Stimulated activated CD8-positive, alpha-beta memory T cell treated with anti-CD3 and anti-CD28 coated beads, Interleukin-2, amount 100 ng/mL, for 48 hours (primary cell): ENCODE measurements at places on chromosomes 2 and 18.

DNA sequence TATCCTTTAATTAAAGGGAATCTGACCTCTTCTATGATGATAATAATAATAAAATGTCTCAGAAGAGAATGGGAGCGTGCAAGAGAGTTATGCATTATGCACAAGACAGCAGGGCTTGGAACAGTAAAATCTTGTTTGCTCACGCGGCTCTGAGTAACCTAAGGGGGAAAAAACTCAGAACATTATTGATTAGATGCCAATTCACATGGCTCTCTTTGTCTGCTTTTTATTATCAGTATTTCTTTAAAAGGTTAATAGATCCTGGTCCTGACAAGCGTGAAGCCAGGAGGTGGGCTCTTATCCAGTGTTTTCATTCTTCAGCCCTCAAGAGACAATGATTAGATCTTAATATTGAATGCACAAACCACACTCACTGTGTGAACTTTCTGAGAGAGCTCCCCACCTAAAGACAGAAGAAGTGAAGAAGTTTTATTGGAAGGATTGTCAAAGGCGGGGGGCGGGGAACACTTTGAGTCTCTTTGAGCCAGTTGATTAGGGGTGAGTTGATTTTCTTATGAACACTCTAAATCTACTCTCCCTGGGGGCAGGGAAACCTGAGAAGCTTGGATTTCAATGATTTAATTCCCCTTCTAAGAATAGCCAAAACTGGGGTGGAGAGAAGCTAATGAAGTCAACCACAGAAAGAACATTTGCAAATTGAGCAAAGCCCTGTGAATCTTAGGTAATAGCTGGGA, 127.5 kb upstream of the CTAGE1 start:
- DNase-seq = no peak

DNA sequence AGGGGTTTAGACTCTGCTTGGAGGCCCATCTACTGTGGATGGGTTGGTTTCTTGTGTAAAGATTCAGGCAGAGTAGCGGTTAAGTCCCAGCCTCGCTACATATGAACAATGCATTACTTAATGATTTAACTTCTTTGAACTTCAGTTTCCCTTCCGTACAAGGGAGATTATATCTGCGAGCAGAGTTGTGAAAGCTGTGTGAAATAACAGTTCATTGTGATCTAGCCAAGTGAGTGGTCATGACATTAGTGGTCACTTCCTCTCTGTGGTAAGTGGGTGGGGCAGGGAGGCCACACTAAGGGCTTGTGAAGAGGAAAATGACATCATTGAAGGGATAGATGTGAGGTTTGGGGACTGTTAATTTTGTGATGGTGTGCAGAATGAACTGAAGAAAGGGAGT, 14.1 kb upstream of the MEX3C start:
- peak; percentile 45 for DNase-seq

DNA sequence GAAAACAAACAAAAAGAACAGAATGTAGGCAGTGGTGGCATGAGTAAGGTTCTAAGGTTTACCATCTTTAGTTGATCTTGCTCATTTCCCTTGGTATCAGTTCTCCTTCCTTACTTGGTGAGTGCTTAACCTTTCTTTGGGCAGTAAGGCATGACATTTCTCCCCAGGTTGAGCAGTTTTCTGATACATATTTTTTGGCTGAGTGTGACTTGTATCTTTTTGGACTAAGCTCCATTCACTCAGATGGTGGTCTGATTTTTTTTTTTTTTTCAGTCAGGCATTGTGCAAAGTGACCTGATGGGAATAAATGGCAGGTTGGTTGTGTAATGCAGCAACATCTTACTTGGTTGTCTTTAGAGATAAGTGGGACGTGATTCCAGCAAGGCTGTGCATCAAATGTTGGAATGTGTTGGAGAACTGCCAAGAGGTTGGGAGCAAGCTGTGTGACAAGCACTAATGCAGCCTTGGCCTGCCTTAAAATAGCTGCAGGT, 15.1 kb downstream of the SPTBN1 start:
- DNase-seq = no peak

DNA sequence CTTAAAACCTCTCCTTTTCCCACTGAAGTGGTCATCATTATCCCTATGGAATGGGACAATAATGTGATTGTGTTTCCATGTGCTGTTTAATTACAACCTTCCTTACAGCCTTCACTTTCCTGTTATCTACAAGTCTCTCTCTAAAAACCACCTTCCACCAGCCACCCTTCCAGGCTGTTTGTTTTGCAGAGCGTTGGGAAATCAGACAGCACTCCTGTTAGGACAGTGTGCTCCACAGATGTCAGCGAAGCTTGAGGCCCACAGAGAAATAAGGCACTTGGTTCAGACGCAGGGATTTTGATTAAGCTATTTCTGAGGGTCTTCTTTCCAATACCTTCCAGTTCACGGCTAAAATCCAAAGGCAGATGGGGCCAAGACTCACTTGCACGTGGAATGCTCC, 32.3 kb upstream of the ASPRV1 start:
- no peak for DNase-seq

DNA sequence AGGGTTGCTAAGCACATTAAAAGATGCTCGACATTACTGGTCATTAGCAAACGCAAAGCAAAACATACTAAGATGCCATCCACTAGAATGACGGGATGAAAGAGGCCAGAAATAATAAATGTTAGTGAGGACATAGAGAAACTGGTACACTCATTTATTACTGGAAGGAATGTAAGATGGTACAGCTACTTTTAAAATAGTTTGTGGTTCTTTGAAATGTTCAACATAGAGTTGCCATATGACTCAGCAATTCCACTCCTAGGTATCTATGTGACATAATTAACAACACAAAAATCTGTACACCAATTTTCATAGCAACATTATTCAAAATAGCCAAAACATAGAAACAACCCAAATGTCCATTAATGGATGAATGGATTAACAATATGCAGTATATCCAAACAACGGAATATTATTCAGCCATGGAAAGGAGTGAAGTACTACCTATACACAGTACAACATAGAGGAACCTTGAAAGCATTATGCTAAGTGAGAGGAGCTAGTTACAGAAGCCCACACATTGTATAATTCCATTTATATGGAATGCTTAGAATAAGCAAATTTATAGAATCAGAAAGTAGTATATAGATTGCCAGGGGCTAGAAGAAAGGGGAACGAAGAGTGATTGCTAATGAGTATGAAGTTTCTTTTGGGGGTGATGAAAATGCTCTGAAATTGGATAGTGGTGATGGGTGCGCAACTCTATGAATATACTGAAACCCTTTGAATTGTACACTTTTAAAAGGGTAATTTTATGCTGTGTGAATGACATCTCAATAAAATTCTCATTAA, 61.9 kb upstream of the IL1R1 start:
- DNase-seq = no peak

DNA sequence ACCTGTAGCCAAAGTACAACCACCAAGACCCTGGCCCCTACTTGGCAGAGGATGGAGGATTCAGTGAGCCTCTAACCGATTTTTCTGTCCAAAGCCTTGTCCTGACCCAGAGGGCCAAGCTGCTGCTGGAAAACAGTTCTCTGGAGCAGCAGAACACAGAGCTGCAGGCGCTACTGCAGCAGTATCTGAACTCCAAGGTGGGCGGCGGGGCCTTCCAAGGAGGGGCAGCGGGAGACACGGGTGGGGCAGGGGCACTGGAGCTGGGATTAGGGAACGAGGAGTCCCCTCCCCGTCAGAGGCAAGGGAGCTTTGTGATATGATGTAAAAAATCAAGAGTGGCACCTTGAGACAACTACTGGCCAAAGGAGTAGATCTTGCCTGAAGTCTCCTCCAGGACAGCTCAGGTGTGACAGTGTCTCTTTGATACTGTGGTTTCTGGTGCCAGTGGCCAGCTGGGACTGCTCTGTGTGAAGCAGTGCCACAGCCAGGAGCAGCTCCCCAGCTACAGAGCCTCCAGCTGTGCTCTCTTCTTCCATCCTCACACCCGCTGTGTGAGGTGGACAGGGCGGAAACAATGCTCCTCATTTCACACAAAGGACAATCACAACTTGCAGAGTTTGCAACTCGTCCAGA, 22.8 kb downstream of the OTOF start:
- DNase-seq = no peak

GRCh38 chr2:60548845-60549237, 4.6 kb downstream of the BCL11A start:
- no peak for DNase-seq

GRCh38 chr2:392926-393280, 105.0 kb upstream of the ALKAL2 start:
- DNase-seq = no peak

DNA sequence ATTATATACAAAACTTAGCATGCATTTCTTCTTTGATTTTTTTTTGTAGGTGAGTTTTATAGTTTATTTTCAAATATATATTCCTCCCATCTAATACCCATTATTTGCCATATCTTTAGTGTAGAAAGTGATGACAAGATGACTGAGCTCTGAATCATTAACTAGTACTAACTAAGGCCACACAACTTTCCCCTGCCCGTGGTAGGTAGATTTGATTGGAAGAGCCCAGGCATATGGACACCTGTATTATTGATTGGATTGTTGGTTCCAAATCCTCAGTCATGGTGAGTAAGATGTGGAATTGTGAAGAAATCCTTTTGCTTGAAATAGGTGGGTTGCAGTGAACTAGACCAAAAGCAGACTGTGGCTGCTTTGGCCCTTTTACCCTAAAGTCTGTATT, 54.8 kb downstream of the ABI2 start:
- no peak for DNase-seq

- no peak for DNase-seq
Observed at GRCh38 chr2:208315081-208315788, 49.2 kb downstream of the PIKFYVE start.
